ENCODE measurements at places on chromosomes 13 and 19. TPM values are rescaled to one million over a fixed set of nuclear protein-coding genes. Genes with fewer than 3 reads are reported as not detected.

GRCh38 chr13:44243198-44243857 lies 130.3 kb upstream of the SERP2 start:
- DNase-seq: no peak

DNA sequence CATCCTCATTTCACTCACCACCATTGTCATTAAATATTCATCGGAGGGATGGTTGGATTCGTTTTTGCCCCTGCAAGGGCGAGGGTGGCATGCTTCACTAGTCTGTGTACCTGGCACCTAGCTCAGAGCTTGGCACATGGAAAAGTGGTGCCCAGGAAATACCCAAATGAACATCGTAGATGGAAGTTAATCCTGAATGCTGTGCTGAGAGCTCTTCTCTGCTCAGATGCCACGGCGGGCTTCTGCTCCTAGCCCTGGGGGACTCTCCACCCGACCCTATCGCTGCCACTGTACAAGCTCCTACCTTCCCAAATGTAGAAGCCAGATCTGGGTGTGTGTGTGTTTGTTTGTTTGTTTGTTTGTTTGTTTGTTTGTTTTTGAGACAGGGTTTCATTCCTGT lies 113.0 kb upstream of the ZNF507 start:
- DNase-seq: no peak

DNA sequence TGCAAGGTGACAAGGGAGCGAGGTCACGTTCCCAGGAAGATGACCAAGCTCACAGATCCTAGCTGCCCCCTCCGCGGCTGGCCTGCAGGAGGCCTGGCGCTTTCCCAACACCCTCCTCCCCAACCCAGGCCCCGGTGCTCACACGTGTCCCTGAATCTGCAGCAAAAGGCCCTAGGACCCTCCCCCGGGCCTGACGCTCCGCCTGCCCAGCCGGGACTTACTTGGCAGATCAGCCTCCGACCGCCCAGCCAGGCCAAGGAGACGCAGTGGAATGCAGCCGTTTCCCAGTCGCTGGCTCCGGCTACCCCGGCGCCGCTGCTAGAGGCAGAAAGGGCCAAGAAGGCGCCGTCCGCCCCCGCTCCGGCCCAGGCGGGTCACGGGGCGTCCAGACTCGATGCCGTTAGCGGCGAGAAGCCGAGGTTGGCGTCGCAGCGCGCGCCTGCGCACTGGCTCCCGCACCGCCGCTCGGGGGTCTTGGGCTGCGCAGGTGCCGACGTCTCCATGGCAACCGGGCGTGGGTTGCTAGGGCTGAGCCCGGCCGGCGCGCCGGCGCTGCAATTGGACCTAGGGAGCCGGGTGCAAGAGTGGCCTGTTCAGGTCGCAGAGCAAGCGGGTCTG lies at the start of gene PNMA8A:
TSS of gene PNMA8A (minus strand) at position 448 of the 618 bp plus-strand sequence. CDS start 528 bp downstream, outside the sequence.
- peak; percentile 45 for DNase-seq

GRCh38 chr13:92390217-92390616 lies 836.4 kb upstream of the GPC6 start:
- DNase-seq: no peak

DNA sequence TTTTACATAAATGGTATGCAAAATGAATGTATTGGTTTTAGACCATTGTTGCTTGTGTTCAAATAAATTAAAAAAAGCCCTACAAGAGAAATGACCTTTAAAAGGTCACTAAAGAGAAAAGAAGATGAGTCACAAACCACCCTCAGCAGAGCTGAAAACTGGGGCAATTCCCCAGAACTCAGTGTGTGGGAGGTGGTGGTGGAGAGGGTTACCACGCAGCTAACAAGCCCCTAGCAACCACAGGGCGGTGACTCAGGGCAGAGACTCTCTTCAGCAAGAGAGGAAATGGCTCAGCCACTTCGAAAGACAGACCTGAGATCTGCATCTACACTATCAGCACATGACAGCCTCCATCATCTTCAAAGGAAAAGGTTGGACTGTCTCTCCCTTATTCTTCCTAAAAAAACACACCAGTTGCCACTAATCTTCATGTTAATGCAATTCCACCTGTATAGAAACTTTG lies 29.4 kb upstream of the NDFIP2 start:
- peak; percentile 19 for DNase-seq

- DNase-seq: no peak
These were observed 9.0 kb upstream of the CIRBP start for GRCh38 chr19:1259876-1260748.

DNA sequence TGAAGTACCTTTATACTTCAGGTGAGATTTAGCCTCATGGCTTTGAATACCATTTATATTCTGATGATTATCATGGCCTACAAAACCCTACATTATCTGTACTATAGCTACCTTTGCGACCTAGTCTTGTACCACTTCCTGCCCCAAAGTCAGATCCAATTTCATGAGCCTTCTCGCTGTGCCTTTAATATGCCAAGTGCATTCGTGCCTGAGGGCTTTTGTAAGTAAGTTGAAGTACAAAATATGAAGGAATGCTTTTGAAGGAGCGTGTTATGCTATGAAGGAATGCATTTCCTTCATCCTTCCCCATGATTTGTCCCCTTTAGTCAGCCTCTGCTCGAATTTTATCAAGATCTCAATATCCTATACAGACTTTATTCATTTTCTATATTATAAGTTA lies 9.2 kb upstream of the RASL11A start:
- DNase-seq: no peak

- no peak for DNase-seq
These were observed 96.6 kb downstream of the UBL3 start for GRCh38 chr13:29753618-29754472.

DNA sequence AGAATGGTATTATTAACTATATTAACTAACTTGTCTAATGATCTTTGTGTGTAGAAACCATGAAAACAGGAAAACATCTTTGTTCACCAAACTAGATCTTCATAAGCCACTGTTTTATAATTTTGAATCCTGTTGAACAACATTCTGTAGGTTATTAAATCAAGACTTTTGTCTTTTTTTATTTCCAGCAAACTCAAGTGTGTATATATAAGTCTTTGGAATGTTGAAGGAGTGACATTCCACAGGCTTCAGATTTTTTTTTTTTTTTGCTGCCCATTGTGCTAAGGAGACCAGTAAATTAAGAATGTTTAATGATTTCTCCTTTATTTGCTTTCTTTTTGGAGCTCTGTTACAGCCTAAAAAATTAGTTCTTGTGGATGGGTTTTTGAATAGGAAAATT lies 89.6 kb downstream of the LMO7 start:
- DNase-seq: no peak

GRCh38 chr13:41137241-41137640 lies 4.6 kb upstream of the KBTBD6 start:
- DNase-seq: no peak

DNA sequence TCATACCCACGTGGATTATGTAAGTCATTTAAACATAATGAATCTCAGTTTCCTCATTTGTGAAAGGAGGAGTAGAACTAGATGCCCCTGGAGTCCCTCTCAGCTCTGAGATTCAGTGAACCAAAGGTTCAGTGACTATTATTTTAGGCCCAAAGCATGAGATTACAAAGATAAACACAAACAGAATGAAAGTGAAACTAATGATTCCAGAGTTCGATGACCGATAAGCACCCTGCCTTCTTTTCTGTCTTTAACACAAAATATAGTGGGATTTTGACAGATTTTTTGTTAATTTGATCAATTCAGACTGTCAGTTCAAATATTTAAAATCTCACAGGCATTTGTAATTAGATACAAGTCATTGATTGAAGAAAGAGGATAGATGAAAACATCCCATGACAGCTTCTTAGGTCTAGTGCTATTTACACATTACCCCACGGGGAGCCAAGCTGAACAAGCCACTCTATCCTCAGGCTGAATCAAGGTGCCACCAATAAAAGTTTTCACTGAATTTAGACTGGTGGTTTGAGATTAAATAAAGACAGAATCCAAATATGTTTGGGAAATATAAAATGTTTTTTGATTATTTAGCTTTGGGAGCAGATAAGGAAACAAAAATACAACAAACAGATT lies 64.6 kb upstream of the RAP2A start:
- DNase-seq: no peak

Gene PGLYRP1
- not detected for total RNA-seq

Gene CLEC17A
- total RNA-seq: 0.09 TPM

Gene FFAR1
- not detected for total RNA-seq

Gene KIR2DL4
- not detected for total RNA-seq

Gene ANGPTL4
- total RNA-seq: 5.3 TPM

Gene TMEM59L
- 10.9 TPM for total RNA-seq

Gene PRODH2
- 0.46 TPM for total RNA-seq
